NK-92 treated with Interleukin-12 subunit alpha and Interleukin-12 subunit beta, amount 100 ng/mL, for 24 hours (cell line): ENCODE measurements at places on chromosomes 13 and 19.
A peak's percentile ranks its signal among the peaks of the same experiment; 100 is the strongest.

- DNase-seq: no peak
Measured at GRCh38 chr19:32816555-32817099, 52.9 kb downstream of the SLC7A9 start.

DNA sequence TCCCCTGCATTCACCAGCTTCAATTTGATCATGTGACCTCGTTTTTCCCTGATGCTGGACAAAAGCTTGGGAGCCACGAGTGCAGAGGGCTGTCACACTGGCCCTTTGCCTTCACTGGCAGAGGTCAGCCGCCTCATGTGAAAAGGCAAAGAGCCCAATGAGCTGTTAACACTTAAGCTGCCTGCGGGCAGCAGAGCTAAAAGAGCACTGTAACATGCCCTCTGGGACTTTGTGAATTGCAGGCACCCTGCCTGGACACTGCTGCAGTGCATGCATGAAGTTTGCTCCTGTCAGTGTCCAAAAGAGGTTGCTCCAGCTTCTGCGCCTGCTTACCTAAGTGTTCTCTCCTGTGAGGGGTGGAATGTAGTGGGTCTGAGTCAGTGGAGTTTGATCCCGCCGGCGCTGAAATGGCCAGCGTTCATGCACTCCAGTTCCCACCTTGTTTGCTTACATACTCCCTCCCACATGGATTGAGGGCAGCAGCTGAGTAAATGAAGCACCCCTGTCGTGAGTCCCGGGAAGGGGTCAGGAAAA is 193.7 kb downstream of the RFC3 start:
- no peak for DNase-seq

DNA sequence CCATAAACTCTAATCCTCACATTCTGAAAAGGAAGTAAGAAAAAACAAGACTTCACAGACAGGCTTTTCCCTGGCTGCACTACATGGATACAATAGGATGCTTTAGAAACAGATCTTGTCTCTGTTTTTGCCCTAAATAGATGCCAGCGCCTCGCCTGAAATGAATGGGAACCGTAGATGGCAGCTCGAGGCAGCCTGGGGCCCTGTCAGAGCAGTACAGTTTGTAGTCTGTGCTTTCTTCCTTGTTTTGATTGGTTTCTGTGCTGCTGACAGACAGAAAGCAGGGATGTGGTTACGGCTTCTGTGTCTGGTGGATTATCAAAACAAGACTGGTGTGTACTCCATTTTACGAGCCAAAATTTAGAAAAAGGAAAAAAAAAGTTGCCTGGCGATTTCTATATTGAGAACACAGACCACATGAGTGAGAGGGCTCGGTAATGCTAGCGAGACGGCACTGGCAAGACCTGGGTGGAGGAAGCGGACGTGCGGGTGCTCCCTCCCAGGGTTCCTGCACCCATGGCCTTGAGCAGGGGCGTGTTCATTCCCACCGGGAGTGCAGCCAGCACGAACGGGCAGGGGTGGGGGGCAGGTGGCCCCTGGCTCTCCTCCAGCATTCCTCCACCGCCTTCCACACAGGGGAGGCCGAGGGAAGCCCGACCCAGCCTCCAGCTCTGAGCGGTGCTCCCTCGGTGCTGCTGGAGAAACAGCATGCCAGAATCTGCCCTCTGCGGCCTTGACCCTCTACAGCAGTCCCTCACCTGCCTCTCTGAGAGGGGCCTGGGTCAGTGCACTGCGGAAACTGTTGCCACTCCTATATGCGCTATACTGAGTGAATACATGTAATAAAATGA is 37.6 kb upstream of the C1QTNF9 start:
- no peak for DNase-seq

- no peak for DNase-seq
Measured at GRCh38 chr19:15439078-15439799, 10.5 kb downstream of the WIZ start.

DNA sequence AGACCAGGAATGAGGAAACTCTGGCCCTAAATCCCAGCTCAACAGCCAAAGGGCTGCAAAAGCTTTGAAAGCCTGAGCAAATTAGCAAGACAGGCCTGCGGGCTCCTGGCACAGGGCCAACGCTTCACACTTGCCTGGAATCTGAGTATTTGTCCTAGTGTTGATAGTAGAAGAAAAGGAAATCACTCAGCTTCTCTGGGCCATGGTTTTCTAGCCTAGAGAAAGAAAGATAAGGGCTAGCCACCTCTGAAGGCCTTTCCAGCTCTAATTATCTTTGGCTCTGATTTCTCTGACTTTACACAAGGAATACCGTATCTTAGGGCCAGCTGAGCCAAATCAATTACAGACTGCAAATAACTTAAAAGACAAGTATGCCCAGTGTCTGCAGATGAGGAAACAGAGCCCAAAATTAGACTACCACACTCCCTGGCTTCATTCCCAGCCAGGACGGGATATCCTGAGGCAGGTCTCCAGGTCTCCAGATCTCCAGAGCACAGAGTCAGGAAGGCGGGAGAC is 69.6 kb downstream of the STK24 start:
- no peak for DNase-seq

GRCh38 chr13:113723410-113724015 is 35.5 kb upstream of the TMEM255B start:
- DNase-seq: no peak

DNA sequence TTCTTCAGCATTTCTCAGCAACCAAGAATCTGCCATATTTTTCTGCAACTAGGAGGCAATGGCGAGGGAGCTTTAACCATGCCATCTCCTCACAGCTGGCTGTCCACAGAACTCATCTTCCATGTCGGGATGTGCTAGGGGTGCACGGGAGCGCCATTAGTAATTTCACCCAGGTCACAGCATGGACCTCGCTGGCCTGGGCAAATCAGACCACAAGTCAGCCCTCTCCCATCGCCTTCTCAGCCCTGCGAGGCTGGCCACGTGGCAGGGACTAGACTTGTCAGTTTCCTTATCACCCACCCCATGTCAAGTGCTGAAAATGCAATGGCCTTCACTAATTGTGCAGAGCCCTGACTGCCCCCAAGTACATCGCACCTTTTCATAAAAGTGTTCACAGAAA is 15.7 kb downstream of the COL4A1 start:
- DNase-seq: no peak

DNA sequence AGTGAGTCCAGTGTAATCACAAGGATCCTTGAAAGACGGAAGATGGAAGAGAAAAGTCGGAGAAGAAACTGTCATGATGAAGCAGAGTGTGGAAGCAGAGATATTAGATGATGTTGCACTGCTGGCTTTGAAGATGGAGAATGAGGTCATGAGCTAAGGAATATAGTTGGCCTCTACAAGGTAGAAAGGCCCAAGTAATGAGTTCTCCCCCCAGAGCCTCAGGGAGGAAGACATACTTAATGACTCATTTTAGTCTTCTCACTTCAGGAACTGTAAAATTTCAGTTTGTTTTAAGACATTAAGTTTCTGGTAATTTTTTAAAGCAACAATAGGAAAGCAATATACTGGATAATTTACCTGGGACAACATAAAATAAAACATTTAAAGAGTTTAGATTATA is 1331.5 kb upstream of the PCDH20 start:
- DNase-seq: no peak

DNA sequence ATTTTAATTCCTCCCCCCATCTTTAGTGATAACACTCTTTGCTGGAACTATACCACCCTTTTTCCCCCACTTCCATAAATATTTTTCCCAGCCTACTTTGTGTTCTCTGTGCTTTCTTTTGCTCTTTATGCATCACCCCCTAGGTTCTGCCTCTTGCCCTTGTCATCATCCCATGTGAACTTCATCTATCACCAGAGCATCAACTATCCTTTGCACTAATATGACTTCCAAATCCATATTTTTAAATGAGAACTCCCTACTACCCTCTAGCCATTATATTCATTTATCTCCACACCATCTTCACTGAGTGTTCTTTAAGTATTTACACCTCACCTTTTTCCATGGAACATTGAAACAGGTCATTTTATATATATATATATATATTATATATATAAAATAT is 452.7 kb downstream of the FOXO1 start:
- DNase-seq: no peak

- no peak for DNase-seq
Measured at GRCh38 chr13:76329004-76329403, 557.2 kb downstream of the KCTD12 start.

DNA sequence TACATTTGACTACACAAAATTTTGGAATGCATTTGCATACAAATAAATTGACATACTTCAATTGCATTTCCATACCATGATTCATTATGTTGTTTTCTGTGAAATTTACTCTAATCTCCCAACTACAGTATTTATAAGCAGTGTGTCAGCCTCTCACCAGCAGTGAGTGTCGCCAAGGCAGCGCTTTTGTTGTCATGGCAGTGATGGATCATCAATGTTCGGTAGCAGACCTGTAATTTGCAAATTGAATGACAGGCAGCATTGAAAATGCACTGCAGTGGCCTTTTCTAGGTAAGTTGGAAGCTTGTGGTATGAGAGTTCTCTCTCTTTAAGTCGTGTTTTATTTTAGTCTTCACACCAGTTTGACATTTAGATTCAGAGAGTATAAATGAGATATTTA is 534.1 kb downstream of the PCDH17 start:
- DNase-seq: no peak

GRCh38 chr13:44437356-44438233 is 64.0 kb downstream of the SERP2 start:
- DNase-seq: no peak

- DNase-seq: no peak
Measured at GRCh38 chr13:106919133-106919532, 351.2 kb upstream of the ARGLU1 start.

GRCh38 chr19:10701955-10702525 is 801 bp downstream of the QTRT1 start:
- no peak for DNase-seq

DNA sequence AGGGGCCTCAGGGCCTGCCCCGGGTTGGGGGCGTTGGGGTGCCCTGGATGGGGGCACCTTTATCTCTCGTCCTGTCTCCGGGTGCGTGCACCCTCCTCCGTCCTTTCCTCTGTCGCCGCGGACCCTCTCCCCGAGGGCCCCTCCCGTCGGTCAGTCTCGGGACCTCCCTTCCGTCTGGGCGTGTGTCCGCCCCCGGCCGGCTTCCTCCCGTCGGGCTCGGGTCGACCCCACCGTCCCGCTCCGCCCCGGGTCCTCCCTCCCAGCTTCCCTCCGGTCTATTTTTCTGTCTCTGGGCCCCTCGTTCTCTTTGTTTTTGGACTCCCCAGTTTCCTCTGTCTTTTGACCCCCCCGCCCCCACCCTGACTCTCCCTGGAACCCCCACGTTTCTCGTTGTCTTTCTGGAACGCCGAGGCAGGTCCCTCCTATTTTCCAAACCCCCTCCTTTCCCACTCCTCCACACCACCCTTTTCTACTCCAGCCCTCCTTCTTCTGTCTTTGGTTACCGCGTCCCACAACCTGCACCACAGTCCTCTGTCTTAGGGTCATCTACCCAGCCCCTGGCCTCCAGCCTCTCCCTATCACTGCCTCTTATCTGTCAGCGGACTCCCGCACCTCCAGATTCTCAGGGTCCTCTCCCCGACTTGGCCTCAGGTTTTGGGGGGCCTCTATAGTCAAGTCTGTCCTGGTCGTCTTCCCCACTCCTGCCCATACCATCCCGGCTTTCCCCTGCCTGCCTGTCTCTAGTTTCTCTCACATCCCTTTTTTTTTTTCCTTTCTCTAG is 757 bp downstream of the EGLN2 start:
- no peak for DNase-seq

DNA sequence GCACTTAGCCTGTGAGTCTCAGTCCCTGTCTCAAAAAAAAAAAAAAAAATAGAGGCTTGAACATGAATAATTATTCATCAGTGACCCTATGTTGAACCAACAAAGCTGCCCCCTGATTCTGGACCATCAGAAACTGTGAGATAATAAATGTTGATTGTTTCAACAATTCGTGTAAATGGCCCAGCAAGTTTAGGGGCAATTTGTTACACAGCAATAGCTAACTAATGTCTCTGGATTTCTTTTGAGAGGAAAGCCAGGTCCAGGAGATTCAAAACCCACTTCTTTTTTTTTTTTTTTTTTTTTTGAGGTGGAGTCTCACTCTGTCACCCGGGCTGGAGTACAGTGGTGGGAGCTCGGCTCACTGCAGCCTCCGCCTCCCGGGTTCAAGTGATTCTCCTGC is 12.5 kb upstream of the TLE6 start:
- no peak for DNase-seq

- peak; percentile 79 for DNase-seq
Measured at GRCh38 chr19:6801485-6802086, 29.1 kb downstream of the VAV1 start.

DNA sequence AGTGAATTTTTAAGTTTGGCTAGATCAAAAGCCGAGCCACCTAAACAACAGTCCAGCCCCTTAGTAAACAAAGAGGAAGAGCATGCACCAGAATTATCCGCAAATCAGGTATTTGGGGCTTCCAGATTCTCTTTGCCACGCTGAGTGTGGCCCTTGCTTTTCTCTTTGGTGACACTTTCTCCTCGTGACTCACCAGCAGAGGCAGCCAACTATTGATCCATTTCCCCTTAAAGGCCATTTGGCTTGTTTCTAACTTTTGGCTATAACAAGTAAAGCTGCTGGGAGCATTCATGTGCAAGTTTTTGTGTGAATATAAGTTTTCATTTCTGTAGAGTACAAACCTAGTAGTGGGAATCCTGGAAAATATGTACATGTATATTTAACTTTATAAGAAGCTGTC is 17.6 kb upstream of the WDR88 start:
- DNase-seq: no peak

GRCh38 chr13:79457948-79458347 is 23.0 kb upstream of the NDFIP2 start:
- no peak for DNase-seq

GRCh38 chr19:14102756-14103155 is 12.2 kb upstream of the SAMD1 start:
- no peak for DNase-seq

DNA sequence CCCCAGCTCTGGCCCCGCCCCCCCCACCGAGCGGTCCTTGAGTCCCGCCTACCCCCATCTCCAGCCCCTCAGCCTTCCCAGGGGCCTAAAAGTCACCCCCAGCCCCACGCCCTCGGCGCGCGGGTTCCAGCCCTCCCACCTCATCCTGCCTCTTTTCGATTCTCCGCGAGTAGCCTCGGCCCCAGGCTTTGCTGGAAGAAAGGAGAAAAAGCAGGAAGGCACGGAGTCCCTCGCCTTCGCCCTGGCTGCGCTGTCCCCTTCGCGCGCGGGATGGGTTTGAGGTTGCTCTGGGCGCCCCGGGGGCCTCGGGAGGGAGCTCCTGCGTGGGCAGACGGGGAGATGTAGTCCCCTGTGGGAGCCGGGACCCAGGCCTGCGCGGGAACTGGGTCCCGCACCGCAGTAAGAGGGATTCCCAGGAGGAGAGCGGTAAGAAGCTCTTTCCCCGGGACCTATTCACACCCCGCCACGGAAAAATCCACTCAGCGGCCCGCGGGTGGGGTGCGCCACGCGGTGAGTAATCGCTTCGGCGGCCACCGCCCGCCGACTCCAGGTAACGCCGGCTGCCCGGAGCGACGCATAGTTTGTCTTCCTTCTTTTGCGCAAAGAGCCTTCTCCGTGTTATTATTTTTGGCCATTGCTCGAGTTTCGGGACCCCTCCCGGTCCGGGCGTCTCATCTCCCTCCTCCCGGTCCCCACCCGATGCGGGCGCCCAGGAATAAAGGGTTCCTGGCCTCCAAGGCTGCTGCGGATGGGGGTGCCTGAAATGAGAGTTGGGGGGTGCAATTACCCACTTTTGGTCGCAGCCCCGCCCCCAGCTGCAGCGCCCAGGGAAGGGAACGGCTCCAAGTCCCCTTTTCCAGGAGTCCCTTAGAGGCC is 865 bp upstream of the CRLF1 start:
- no peak for DNase-seq
